ENCODE measurements at places on chromosomes 5 and 9. TPM values are rescaled to one million over a fixed set of nuclear protein-coding genes. Genes with fewer than 3 reads are reported as not detected.

DNA sequence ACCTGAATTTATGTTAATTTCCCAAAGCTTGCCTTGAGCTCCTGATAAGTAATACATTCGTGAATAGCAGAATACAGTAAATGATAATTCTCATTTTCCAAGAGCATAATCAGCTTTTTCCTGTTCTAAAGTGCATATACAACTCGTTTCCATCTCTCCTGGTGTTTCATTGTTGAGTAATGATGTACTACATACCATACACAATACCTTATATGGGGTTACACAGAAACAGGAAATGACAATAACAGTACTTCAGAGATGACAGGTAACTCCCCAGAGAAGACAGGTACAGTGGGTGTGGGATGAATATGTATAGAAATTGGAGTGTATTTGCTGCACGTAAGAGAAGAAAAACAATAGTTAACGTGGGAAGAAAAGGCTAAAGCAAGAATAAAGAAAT, 287.1 kb downstream of the TENT4A start:
- no peak overlapping the region for H3K27ac ChIP-seq
- DNase-seq: no peak
- H3K27me3 ChIP-seq: no peaks in the 10 kb centered on the region
- no peaks in the 10 kb centered on the region for H3K36me3 ChIP-seq
- H3K4me1 ChIP-seq: no peaks in the 10 kb centered on the region

- peaks cover 26% of the 10 kb centered on the region for H3K4me1 ChIP-seq
- no peaks in the 10 kb centered on the region for H3K27me3 ChIP-seq
- H3K27ac ChIP-seq: no peak overlapping the region
Measured at GRCh38 chr5:83099001-83099400, 21.7 kb downstream of the XRCC4 start.

- no peaks in the 10 kb centered on the region for H3K36me3 ChIP-seq
- peak; percentile 36 for DNase-seq
- H3K27me3 ChIP-seq: no peaks in the 10 kb centered on the region
- H3K4me1 ChIP-seq: peaks cover 12% of the 10 kb centered on the region
- H3K27ac ChIP-seq: peak overlapping the region; percentile 54
Measured at GRCh38 chr5:53430618-53431252, 49.7 kb upstream of the FST start.

- peak; percentile 10 for DNase-seq
- H3K27me3 ChIP-seq: peaks cover 9% of the 10 kb centered on the region
- H3K4me1 ChIP-seq: no peaks in the 10 kb centered on the region
- no peak overlapping the region for H3K4me3 ChIP-seq
Measured at GRCh38 chr9:132800038-132800648, 77.9 kb downstream of the AK8 start.

- peaks cover 38% of the 10 kb centered on the region for H3K4me1 ChIP-seq
- H3K36me3 ChIP-seq: no peaks in the 10 kb centered on the region
- H3K27me3 ChIP-seq: no peaks in the 10 kb centered on the region
- peak; percentile 51 for DNase-seq
- H3K27ac ChIP-seq: peak overlapping the region; percentile 12
- H3K4me3 ChIP-seq: no peak overlapping the region
Measured at GRCh38 chr9:126471084-126471624, 142.6 kb upstream of the LMX1B start.

- no peak overlapping the region for H3K4me3 ChIP-seq
- DNase-seq: no peak
- H3K4me1 ChIP-seq: no peaks in the 10 kb centered on the region
- H3K36me3 ChIP-seq: no peaks in the 10 kb centered on the region
- H3K27ac ChIP-seq: no peak overlapping the region
Measured at GRCh38 chr9:105637787-105638395, 24.4 kb upstream of the TAL2 start.

DNA sequence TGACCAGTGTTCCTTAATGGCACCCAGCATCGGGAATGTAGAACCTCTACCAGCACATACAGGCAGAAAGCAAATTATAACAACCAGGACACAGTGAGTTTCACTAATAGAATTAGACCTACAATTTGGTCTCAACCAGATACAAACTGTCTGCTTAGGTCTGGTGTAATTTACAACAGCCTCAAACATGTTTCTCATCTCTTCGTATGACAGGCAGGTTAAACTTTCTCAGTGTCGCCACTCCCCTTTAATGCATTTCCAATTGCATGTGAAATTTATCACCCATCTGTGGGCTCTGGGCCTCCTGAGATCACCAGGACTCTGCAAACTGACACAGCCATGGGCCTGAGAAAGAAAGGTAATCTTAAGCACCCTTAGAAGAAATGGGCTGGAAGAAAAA, 218.7 kb downstream of the DCP2 start:
- no peak overlapping the region for H3K4me3 ChIP-seq
- H3K27me3 ChIP-seq: no peaks in the 10 kb centered on the region
- no peak for DNase-seq
- H3K36me3 ChIP-seq: no peaks in the 10 kb centered on the region
- H3K4me1 ChIP-seq: peaks cover 6% of the 10 kb centered on the region

DNA sequence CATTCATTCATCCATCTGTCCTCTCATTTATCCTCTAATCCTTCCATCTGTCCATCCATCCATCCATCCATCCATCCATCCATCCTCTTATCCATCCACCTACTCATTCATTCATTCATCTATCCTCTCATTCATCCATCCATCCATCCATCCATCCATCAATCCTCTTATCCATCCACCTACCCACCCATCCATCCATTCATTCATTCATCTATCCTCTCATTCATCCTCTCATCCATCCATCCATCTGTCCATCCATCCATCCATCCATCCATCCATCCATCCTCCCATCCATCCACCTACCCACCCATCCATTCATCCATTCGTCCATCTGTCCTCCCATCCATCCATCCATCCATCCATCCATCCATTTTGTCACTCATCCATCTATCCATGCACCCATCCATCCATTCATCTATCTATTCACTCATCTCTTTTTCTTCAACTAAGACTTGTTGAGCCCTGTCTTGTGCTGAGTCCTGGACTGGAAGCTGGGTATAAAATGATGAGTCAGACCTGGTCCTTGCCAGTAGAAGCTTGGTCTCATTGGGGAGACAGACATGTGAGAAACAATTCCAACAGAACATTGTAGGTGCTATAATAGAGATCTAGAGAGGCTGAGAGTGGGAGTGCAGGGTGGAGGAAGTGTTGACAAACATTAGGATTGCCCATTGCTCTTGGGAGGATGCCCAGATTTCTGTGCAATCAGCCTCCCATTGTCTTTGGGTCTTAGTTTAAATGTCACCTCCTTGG, 55.0 kb upstream of the IER5L start:
- no peaks in the 10 kb centered on the region for H3K36me3 ChIP-seq
- no peak for DNase-seq
- H3K27ac ChIP-seq: no peak overlapping the region
- peaks cover 9% of the 10 kb centered on the region for H3K4me1 ChIP-seq
- H3K4me3 ChIP-seq: no peak overlapping the region

- no peak for DNase-seq
- peaks cover 4% of the 10 kb centered on the region for H3K4me1 ChIP-seq
- H3K36me3 ChIP-seq: no peaks in the 10 kb centered on the region
- no peak overlapping the region for H3K27ac ChIP-seq
Measured at GRCh38 chr9:109442716-109443115, 55.4 kb downstream of the PTPN3 start.

DNA sequence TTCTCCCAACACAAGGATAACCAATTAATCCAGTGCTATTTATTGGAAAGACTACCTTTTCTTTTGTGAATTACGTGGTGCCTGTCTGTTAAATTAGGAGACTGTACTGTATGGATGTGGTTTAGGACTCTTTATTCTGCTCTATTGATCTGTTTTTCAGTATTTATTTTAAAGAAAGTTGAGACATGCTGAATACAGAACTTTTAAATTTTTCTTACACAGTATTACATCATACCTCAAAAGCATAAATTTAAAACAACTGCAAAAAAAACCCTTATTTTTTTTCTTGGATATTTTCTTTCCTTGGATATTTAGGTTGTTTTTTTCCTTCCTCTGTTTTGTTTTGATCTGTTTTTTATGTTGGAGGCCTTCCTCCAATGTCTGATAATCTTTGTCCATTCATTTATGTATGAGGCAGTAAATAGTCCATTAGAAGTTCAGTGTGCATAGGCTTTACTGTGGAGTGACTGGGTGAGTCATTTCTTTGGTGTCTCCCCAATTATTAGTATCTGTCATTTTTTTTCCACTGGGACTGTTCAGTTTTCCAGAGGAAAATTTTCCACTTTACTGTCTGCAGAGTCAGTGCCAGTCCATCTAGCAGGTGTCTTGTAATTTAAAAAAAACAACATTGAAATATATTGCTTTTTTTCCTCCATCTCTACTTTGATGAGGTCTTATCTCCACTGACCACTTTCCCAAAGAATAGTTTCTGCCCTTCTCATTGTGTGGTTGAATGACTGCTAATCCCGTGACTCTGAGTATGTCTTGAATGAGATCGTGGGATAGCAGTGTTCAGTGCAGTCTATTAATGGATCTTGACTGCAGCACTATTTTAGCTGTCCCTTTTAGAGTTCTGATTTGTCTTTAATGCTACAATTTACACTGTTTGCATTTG, 15.2 kb downstream of the CYSTM1 start:
- no peaks in the 10 kb centered on the region for H3K27me3 ChIP-seq
- DNase-seq: peak; percentile 79
- H3K4me3 ChIP-seq: no peak overlapping the region
- H3K4me1 ChIP-seq: no peaks in the 10 kb centered on the region

The KIF3A gene
- total RNA-seq: 25.6 TPM

The TXNDC8 gene
- total RNA-seq: not detected

The SHLD3 gene
- 2.7 TPM for total RNA-seq

The CTXN3 gene
- total RNA-seq: not detected

The TMEM215 gene
- 3.0 TPM for total RNA-seq
